ENCODE measurements at places on chromosomes 7 and 10.

GRCh38 chr7:98252425-98253054, 508 bp upstream of the TECPR1 start:
- DNase-seq = no peak

DNA sequence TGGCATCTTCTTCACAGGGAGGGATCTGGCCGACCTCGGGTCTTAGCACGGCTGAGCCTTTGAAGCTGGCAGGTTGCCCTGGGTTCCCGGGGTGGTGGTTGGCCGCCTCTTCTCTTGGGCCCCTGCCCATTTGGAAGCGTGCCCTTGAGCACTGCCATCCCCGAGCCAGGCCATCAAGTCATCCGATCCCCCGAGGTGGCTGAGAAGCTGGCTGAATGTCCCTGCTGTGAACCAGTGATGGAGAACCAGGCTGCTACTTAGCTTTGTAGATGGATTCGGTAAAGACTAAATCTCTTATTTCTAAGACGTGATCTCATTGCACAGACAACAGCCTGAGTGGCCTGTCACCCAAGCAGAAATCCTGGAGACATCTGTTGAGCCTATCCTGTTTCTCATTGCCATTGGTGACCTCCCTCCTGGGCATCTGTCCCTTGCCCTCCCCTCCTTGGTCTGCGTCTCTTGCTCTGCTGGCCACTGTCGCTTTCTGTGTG, 74.3 kb downstream of the GRK5 start:
- no peak for DNase-seq

GRCh38 chr10:16518822-16519221, 2.9 kb downstream of the C1QL3 start:
- DNase-seq = no peak

- DNase-seq = no peak
Measured at GRCh38 chr10:32150532-32151101, 94.4 kb upstream of the KIF5B start.

GRCh38 chr7:115749924-115750323, 280.6 kb downstream of the TFEC start:
- no peak for DNase-seq

DNA sequence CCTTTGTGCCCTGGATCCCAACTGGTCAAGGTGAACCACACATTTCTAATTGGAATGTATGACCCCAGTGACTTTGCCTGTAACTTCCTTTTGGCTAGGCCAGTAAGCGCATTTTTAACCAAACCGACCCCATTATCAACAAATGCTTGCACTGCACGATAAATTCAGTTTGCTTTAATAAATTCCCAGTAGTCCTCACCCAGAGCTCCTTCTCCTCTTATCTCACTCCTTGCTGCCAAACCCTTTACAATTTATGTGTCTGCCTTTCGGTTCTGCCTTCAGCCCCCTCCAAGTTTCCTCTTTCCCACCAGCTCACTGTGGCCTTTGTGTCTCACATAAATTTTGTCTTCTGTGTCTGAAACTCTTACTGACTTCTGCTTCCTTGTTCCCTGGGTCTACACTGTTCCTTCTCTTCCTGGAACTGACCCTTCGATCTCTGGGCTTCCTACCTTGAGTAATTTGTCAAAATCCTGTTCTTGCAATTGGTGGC, 59.0 kb downstream of the TBXAS1 start:
- DNase-seq = no peak

DNA sequence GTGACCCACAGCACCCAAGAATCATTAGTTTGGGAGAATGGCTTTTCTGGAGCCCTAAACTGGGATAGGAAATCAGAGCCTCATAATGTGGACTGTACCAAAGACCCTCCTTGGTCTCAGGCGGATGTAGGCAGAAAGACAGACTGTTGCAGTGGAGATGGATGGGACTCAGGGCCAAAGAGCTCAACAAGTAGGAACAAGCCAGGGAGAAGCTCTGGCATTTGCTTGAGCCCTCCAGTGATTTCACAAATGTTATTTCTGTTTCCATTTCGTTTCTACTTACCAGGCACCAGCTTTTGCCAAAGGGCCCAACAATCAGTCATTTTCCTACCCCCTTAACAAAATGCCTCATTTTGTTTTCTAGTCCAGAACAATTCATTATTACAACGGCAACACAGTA, 762.7 kb downstream of the KCNMA1 start:
- no peak for DNase-seq

GRCh38 chr7:135792866-135793265, 44.3 kb upstream of the FAM180A start:
- no peak for DNase-seq

GRCh38 chr7:39102234-39102633, 124.5 kb downstream of the POU6F2 start:
- no peak for DNase-seq

DNA sequence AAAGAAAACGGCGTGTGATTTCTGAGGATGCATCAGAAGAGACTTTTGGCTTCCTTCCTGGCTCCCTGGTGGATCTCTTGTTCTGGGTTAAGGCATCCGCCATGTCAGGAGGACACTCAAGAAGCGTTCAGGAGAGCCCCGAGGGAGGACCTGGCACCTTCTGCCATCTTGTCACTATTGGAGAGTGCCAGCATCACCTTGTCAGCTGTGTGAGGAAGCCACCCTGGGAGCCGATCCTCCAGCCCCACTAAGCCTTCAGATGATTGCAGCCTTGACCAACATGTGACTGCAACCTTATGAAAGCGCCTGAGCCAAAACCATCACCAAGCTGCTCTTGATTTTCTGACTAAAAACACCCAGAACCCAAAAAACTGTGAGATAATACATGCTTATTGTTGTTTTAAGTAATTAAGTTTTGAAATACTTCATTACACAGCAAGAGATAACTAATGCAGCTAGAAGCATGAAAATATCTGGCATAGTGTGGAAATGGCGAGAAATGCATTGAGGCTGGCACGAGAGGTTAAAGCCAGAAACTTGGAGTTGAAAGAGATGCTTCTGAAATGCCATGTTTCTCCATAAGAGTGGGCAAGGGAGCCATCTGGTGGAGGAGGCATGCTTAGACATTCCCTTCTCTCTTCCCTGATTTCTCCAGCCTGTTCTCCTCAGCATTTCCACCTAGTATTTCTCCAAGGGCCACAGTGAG, 5.4 kb upstream of the ZFYVE27 start:
- DNase-seq = peak; percentile 12

DNA sequence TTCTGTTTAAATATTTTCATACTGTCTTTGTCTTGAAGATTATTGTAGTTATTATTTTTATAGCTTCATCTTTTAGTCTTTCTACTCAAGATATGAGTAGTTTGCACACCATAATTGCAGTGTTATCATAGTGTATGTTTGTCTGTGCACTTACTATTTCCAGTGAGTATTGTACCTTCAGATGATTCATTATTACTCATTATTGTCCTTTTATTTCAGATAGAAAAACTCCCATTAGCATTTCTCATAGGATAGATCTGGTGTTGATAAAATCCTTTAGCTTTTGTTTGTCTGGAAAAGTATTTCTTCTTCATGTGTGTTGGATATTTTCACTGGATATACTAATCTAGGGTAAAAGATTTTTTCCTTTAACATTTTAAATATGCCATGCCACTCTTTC, 646.2 kb upstream of the GRM3 start:
- DNase-seq = no peak

GRCh38 chr7:772392-772791, 45.3 kb upstream of the PRKAR1B start:
- DNase-seq = no peak

GRCh38 chr7:142519079-142520078, 229.9 kb upstream of the PRSS1 start:
- no peak for DNase-seq

- peak; percentile 50 for DNase-seq
Measured at GRCh38 chr7:100965723-100966541, 3.4 kb upstream of the MUC12 start.

- no peak for DNase-seq
Measured at GRCh38 chr7:44114586-44115310, 8.6 kb downstream of the POLD2 start.

DNA sequence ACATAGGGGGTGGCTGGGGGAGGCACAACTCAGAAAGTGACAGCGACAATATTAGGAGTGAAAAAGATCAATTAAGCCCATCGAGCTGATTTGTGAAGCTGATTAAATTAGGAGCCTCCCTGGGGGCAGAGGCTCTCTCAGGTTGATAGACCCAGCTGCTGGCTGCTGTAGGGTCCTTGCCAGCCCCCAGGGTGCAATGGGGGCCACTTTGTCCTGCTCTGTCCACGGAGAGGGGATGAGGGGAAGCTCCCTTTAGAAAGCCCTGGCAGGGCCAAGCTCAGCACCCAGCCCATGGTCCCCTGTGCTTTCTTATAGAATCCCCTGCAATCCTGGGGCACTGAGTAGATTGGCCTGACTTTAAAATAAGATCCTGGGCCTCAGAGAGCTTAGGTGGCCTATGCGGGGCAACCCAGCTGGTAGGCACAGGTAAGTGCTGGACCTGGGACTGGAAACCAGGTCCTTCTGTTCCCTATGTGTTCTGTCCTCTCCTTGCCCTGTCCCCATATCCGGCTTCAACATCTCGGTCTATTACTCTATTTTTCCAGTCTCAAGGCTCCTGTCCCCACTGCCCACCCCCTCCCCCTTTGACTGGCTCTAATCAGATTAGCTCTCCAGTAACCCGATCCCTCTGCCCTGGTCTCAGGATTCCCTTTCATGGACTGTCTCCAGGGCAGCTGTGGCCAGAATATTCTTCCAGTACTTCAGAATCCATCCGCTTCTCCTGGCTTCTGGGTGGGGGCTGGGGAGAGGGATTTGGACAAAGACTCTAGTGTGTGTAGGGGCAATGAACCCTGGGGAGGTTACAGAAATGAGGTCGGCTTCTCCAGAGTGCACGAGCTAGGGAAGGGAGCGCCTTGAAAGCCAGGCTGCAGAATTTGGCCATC, 259.6 kb downstream of the RPS24 start:
- no peak for DNase-seq

GRCh38 chr10:35074266-35074665, 15.9 kb downstream of the CUL2 start:
- no peak for DNase-seq

GRCh38 chr10:120977897-120978296, 126.7 kb downstream of the WDR11 start:
- no peak for DNase-seq

- no peak for DNase-seq
Measured at GRCh38 chr7:24854866-24855265, 97.6 kb upstream of the GSDME start.

GRCh38 chr10:32132357-32132946, 76.2 kb upstream of the KIF5B start:
- DNase-seq = no peak

DNA sequence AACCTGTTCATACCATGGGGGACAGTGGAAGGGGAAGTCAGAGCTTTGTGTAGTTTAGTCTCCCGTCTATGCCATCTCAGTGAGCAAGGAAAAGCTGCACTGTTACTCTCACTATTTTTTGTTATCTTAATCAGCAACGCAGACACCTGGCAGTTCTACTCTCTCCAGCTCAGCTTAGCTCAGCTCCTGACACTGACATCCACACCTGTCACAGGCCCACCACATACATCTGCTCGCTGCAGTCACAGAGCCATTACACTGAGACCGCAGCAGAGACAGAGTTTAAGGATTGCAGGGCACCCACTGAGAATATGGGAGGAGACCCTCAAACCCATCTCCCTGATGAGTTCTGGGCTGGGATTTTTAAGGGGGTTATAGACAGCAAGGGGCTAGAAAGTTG, 257.3 kb upstream of the AKR1E2 start:
- DNase-seq = no peak

DNA sequence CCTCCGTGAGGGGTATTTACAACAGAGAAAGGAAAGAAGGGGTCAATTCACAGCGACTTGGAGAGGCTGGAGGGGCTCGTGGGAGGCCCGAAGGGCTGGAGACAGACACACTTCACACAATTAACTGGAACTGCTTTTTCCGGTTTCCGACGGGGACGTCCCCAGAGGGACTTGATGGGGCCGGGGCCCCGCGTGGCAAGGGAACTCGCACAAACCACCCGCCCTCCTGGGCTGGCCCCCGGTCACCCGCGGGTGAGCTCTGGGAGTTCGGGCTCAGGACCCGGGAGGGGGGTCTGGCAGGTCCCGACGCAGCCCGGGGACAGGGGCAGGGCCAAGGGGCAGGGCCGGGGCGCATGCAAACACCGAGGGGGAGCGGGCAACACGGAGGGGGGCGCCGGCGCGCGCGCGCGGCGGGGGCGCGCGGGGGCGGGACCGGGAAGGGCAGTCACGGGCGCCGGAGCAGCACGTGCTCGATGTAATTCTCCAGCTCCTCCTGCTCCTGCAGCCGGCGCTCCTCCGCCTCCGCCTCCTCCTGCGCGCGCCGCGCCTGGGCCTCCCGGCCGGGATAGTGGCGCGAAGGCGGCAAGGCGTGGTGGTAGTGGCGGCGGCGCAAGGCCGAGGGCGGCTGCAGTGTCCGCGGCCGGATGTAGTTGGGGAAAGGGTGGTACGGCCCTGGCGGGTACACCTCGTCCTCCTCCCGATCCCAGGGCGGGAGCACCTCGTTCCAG, 2.7 kb downstream of the VGF start:
- DNase-seq = no peak

DNA sequence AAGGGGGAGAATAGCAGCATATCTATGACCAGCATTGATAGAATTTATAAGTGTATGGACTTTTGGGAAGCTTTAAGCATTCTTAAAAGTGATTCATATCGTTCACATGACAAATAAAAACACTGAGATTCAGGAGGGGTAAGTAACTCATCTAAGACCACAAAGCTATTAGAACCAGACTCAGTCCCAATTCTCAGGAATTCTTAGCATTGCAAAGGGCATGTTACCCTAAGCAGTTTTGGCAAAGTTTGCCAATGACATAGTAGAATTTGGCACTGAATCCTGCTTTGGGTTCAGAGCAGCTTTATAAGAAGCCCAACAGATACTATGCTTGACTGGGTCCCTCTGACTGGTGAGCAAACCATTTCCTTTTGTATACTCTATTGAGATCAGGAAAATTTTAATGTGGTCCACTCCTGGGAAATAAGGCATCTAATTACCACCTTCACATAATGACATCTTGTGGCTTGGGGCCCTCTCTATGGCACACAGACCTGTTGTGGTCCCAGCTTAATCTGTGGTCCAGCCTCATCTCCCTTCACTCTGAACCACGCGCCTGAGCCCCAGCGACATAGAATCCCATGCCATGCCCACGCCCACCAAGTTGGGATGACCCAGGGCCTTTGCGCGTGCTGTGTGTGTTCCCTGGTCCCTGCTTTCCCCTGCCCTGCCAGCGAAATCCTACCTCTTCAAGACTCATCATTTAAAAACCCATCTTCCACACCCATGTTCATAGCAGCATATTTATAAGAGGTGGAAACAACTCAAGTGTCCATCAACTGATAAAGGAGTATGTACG, 37.5 kb upstream of the DOCK1 start:
- no peak for DNase-seq

DNA sequence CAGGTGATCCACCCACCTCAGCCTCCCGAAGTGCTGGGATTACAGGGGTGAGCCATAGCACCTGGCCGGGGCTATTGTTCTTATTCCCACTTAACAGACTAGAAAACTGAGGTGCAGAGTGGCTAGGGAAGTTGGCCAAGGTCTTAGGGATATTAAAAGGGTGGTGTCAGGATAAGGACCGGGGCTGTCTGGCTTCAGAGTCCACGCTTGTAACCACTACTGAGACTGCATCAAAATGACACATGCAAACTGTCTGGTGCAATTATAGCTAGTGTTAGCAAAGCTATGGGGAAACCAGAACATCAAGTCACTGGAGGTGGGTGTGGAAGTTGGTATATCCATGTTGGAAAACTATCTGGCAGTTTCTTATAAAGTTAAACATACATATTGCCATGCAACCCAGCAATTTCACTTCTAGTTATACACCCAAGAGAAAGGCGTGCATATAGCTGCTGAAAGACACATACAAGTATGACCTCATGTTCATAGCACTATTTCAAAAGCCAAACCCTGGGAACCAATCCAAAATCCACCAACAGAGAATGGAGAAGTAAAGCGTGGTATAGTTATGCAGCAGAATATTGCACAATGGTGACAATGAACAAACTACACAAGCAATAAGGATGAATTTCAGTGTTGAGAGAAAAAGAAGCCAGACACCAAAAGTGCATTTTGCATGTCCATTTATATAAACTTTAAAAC, 33.9 kb upstream of the EEPD1 start:
- DNase-seq = no peak
